Activated naive CD8-positive, alpha-beta T cell treated with anti-CD3 and anti-CD28 coated beads, Interleukin-2, amount 10 ng/mL, durations not matched to agents 7 days and 5 days (primary cell): ENCODE measurements at places on chromosomes 7 and 10. TPM values are rescaled to one million over a fixed set of nuclear protein-coding genes. Genes with fewer than 3 reads are reported as not detected.

DNA sequence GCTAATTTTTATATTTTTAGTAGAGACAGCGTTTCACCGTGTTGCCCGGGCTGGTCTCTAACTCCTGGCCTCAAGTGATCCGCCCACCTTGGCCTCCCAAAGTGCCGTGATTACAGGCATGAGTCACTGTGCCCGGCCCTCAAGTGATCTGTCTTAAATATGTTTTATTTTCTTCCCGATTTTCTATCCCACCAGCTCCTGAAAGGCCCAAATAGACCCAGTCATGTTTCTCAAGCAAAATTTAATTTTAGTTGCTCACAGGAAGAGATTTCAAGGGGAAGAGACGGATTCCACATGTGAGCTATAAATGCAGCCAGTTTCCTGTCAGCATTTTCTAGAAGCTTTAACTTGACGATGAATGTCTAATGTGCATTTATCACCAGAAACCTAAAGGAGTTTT is 12.0 kb downstream of the DENND10 start:
- H3K36me3 ChIP-seq = peaks cover 30% of the 10 kb centered on the region
- H3K27ac ChIP-seq = no peak overlapping the region
- H3K27me3 ChIP-seq = no peaks in the 10 kb centered on the region
- H3K4me1 ChIP-seq = peaks cover 20% of the 10 kb centered on the region
- H3K4me3 ChIP-seq = no peak overlapping the region
- no peak for DNase-seq

DNA sequence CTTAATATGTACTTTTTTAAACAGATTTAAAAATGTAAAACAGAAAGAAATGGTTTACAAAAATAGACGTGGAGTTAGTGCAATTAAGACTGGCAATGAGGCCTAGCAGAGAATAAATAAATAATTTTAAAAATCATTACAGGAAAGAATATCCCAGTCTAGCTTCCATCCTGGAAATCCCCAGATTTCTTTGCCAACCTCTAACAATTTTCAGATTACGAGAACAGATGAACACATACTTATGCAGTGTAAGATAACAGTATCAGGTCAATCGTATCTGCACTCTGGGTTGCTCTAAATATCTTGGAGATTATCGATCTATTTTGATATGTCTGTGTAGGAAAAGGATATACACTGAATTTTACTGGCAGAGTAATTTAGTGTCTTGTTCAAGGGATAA is 210.5 kb downstream of the SEMA3A start:
- H3K4me1 ChIP-seq = peaks cover 2% of the 10 kb centered on the region
- peaks cover 2% of the 10 kb centered on the region for H3K36me3 ChIP-seq
- H3K27me3 ChIP-seq = peaks cover 1% of the 10 kb centered on the region
- no peak for DNase-seq
- H3K4me3 ChIP-seq = no peak overlapping the region

GRCh38 chr7:122040147-122040546 is 103.9 kb downstream of the AASS start:
- H3K36me3 ChIP-seq = no peaks in the 10 kb centered on the region
- H3K27ac ChIP-seq = no peak overlapping the region
- H3K4me1 ChIP-seq = no peaks in the 10 kb centered on the region
- DNase-seq = no peak

- no peak for DNase-seq
- H3K27ac ChIP-seq = no peak overlapping the region
- H3K4me3 ChIP-seq = no peak overlapping the region
- H3K27me3 ChIP-seq = no peaks in the 10 kb centered on the region
- H3K36me3 ChIP-seq = no peaks in the 10 kb centered on the region
Measured at GRCh38 chr7:52410032-52410431, 625.4 kb upstream of the POM121L12 start.

GRCh38 chr10:48454302-48455054 is 148.0 kb downstream of the MAPK8 start:
- H3K27me3 ChIP-seq = no peaks in the 10 kb centered on the region
- no peak overlapping the region for H3K27ac ChIP-seq
- H3K36me3 ChIP-seq = no peaks in the 10 kb centered on the region
- H3K4me3 ChIP-seq = no peak overlapping the region

DNA sequence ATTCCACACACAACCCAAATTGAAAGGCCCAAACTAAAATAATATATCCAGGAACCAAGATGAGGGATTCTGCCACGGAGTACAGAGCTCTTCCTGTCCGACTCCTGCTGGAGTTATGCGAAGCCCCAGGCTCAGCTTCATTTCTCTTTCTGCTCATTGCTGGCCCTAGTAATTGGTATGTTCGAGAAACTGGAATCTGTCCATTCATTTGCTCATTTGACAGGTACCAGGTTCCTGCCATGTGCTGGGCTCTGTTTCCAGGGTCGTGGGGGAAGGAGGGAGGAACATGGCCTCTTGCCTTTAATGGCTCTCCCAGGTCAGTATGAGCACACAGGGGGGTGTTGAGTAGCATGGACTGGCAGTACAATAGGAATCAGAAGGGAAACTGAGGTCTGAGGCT is 179.2 kb upstream of the SHH start:
- peaks cover 10% of the 10 kb centered on the region for H3K27me3 ChIP-seq
- no peak overlapping the region for H3K4me3 ChIP-seq
- H3K4me1 ChIP-seq = peaks cover 23% of the 10 kb centered on the region
- DNase-seq = no peak

GRCh38 chr7:152602962-152603361 is 73.0 kb downstream of the XRCC2 start:
- H3K27me3 ChIP-seq = no peaks in the 10 kb centered on the region
- no peak overlapping the region for H3K27ac ChIP-seq

DNA sequence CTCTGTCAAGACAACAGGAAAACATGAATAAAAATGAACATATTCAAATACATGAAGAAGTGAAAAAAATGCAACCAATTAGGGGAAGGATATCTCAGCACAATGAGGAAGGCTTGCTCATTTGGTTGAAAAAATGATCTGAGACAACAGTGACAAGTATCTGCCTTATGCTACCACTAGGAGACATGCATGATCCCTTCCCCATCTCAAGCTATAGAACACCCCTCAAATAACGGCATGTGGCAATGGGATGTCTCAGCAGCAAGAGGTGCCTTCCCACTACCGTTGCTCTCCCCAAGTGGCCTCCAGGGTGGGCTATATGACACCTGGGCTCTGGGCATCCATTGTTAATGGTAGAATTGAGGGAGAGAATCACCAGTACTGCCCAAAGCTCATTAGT is 98.1 kb upstream of the RSU1 start:
- H3K36me3 ChIP-seq = peaks cover 12% of the 10 kb centered on the region
- peaks cover 10% of the 10 kb centered on the region for H3K4me1 ChIP-seq
- no peaks in the 10 kb centered on the region for H3K27me3 ChIP-seq
- DNase-seq = no peak
- no peak overlapping the region for H3K4me3 ChIP-seq
- no peak overlapping the region for H3K27ac ChIP-seq

- peak overlapping the region; percentile 68 for H3K4me3 ChIP-seq
- DNase-seq = peak; percentile 74
Measured at GRCh38 chr7:8125680-8126444, 136.1 kb downstream of the ICA1 start.

Gene OR13A1
- not detected for total RNA-seq

Gene CYP26C1
- total RNA-seq = 0.17 TPM

Gene GBX1
- total RNA-seq = not detected

Gene CUL2
- 35.4 TPM for total RNA-seq

Gene TDRD1
- 0.20 TPM for total RNA-seq

Gene PIK3CG
- 54.1 TPM for total RNA-seq

Gene TWIST1
- total RNA-seq = not detected

Gene TAS2R5
- 2.6 TPM for total RNA-seq
